Renal cortical epithelial cell (primary cell): ENCODE measurements at places on chromosomes 2 and 18. TPM values are rescaled to one million over a fixed set of nuclear protein-coding genes. Genes with fewer than 3 reads are reported as not detected.

DNA sequence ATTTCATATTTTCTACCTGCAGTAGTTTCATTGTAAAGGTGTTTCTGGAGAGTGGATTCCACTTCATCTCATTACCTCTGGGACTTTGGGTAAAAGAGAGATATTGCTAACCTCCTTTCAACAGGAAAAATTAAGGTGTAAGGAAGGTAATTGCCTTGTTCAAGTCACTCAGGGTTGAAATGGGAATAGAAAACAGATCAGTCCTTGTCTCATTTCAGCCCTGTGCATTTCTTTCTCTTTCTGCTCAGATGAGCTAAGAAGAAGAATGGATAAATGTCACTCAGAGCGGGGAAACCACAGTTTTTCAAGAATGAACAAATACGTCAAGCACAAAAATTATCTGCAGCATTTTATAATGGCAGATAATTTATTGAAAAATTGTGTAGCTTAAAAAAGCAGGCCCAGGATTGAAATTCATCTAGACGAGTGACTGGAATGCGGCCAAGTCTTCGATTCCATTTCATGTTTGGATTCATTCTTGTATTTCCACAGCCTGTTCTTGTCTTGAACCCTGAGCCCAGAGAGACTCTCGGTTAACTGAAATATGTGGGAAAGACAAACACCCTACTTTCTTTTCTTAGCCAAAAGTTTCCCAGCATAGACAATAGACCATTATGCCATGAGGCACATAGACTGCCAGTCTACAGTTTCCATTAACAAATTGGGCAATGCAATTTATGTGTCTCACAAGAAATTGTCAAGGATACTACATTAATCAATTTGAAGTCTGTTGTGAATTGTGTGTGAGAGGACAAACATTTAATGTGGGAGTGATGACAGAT is 107.9 kb downstream of the POLE4 start:
- no peak for DNase-seq

- DNase-seq: no peak
Measured at GRCh38 chr2:171629113-171629512, 58.2 kb upstream of the DYNC1I2 start.

- no peak for DNase-seq
Measured at GRCh38 chr2:219614076-219614860, 13.2 kb upstream of the SLC4A3 start.

DNA sequence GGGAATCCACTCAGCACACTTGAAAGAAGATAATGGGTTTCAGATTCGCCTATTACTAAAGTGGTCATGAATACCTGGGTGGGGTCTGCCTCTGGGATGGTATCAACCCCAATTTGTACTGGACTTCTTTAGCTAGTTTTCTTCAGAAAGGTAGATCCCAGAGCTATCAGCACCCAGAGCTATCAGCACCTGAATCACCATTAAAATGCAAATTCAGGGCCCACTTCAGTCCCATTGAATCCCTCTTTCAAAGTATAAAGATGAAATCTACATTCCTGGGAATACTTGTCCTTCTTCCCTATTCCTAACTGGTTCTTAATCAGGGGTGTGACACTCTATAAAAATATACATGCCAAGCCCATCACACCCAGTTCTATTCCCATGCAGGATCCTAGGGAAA is 914.3 kb downstream of the DCC start:
- DNase-seq: no peak

DNA sequence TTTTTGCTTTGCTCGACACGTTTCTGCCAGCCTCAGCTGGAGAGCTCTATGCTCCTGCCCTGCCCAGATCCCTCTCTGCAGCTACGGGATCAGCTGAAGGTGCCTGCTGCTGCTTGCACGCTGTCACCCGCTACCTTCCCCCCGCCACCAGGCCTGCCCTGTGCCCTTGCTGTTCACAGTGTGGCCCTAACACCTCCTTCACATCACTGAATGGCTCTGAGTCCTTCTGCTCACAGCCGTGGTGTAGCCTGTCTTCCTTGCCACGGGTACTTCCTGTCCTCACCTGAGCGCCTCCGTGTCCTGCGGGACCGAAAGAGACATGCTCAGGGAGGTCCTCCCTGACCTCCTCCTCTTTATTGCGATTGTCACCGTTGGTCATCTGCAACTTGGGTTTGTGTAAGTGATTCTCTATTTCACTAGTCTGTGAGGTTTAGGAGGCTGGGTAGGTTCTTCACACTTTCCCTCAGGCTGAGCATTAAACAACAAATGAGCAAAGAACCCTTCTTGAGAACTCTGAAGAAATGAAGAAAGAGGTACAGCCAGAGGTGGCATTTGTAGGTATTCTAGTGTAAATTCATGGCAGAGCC is 127.5 kb downstream of the NCK2 start:
- DNase-seq: no peak

GRCh38 chr2:172489681-172490080 is 62.3 kb downstream of the ITGA6 start:
- DNase-seq: peak; percentile 22

DNA sequence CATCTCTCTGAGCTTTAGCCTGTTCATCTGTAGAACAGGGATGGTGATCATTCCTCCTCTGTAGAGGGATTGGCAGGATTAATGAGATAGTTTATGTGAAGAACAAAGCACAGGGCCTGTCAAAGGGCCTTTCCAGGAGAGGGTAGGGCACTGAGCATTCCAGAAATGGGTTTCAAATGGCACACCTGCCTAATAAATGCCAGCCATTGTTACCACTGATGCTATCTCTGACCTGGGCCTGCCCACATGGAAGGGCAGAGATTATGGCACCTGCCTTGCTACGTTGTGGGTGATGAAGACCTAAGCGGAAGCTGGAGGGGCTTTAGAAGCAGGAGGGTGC is 31.0 kb upstream of the GMPPA start:
- peak; percentile 4 for DNase-seq

GRCh38 chr18:25735459-25735858 is 355.0 kb downstream of the SS18 start:
- DNase-seq: no peak

DNA sequence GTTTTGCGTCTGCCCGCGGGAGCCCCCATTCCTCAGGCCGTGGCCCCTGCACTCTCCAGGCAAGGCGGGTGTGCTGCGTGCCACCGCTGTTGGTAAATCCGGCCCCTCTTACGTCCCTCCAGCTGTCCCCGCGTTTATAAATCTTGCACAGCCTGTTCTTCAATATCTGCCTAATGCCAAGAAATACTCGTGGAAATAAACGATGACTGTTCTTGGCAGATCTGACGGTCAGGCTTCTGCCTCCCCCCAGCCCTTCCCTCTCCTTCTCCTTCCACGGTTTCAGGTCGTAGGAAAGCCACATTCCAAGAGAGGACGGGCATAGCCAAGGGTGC is 20.5 kb downstream of the ODC1 start:
- no peak for DNase-seq

DNA sequence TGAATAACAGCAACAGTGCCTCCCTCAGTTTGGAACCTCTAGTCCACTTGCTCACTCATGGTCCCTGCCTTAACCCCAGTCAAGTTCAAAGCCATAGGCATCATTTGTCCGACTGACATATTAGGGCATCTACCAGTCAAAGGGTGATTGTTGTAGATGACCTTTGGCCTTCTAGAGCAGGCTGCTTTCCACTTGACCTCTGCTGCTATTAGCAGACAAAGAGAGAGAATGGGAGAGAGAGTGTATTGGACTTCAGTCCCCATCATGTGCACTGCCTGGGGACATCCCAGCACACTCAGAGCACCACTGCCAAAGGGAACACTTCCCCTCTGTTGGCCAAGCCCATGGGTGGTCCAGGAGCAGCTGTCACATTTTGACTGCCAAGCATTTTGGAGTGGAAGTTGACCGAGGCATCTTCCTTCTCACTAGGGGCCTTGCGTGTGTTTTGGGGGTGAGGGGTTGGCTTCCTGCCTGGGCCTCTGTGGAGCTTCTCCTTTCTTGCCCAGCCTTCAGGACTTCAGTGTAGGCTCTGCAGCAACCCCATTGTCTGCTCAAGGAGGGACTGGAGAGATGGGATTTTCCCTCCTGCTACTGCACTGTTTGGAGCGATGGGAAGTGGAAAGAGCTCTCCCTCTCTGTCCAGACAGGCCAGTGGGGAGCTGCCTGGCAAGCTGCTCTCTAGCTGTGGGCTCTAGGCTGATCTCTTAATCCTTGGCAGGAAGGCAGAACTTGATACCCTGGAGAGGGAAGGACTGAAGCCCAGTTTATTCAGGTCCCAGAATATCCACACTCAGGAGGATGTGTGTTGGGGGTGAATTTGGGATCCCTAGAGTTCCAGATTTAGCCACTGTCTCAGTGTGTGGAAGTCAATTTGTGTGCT is 68.1 kb downstream of the TMEM247 start:
- DNase-seq: no peak

GRCh38 chr2:96404446-96405373 is 69.1 kb downstream of the NCAPH start:
- DNase-seq: peak; percentile 39

GRCh38 chr2:16684676-16685339 is 19.2 kb upstream of the CYRIA start:
- DNase-seq: no peak

Gene CAD
- total RNA-seq: 23.4 and 53.5 TPM in 2 replicates

Gene SCYGR5
- not detected in 2 replicates for total RNA-seq

Gene RAB12
- 58.4 and 72.8 TPM in 2 replicates for total RNA-seq

Gene ABCA12
- 7.1 and 11.4 TPM in 2 replicates for total RNA-seq

Gene SP100
- 54.0 and 88.6 TPM in 2 replicates for total RNA-seq

Gene SERPINB10
- total RNA-seq: not detected in 2 replicates

Gene SLC23A3
- total RNA-seq: 1.0 and 1.6 TPM in 2 replicates

Gene SERPINB7
- total RNA-seq: 0.25 and 28.0 TPM in 2 replicates

Gene TACR1
- 0.10 TPM in 1 of 2 replicates, not detected in the other for total RNA-seq

Gene C2orf81
- 1.4 and 3.9 TPM in 2 replicates for total RNA-seq

Gene PDCD1
- total RNA-seq: 0.15 TPM in 1 of 2 replicates, not detected in the other
